ENCODE measurements at places on chromosomes 16 and 17.
A peak's percentile ranks its signal among the peaks of the same experiment; 100 is the strongest.

DNA sequence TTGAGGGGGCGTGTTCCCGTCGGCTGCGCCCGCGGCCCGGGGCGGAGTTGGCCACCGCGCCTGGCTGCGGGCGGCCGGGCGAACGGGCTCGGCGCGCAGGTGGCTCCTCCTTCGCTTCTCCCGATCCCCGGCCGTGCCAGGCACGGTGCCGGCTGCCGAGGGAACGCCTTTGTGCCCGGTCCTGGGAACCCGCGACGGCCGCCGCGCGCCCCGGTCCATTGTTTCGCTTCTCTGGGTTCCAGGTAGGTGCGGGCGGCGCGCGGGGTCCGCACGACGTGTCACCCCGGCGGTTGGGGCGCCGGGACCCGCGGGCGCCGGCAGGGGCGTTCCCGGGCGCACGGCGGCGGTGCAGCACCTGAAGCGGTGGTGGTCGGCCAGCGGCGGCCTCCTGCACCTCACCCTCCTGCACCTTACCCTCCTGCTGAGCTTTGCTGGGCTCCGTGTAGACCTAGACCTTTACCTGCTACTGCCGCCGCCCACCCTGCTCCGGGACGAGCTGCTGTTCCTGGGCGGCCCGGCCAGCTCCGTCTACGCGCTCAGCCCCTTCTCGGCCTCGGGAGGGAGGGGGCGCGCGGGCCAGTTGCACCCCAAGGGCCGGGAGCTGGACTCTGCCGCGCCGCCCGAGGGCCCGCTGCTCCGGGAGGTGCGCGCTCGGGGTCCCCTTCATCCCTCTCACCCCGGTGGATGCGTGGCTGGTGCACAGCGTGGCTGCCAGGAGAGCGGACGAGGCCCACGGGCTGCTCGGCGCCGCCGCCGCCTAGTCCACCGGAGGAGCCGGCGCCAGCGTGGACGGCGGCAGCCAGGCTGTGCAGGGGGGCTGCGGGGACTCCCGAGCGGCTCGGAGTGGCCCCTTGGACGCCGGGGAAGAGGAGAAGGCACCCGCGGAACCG lies 99.9 kb downstream of the EFCAB13 start:
- no peak for DNase-seq

DNA sequence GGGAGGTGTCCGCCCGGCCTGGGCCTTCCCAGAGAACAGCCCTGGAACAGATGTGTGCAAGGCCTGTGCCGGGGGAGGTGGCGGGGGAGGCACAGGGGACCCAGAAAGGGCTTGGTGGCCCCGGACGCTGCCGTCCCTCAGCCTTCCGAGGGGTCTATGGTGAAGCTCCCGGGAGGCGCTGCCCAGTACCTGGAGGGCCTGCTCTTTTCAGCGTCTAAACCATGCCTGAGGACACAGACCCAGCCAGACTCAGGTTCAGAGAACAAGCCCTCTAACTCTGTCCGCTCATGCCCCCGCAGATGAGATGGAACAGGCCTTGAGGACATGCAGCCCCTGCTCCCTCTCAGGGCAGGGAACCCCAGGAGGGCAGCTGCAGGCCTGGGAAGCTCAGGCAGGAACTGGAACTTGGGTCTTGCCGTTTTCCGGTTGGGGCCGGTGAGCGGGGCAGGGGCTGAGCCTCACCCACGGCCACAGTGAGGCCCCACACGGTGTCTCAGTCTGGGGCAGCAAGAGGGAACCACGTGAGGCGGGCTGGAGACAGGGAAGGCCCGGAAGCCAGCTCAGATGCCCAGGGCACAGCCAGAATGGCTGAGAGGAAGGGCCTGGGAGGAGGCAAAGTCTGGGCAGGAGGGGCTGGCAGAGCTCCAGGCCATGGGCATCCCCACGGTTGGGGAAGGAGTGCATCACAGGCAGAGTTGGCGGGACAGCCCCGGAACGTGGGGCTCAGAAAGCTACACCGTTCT lies 12.5 kb downstream of the SLC16A3 start:
- DNase-seq = no peak

GRCh38 chr16:74998481-74999218 lies at the start of gene ZNRF1:
Gene ZNRF1, plus strand, starts transcription at chr16:74999024. Its CDS starts 648 bp downstream, at chr16:74999672.
- peak; percentile 70 for DNase-seq

- no peak for DNase-seq
Observed at GRCh38 chr17:63482509-63482908, 5.6 kb downstream of the ACE start.

GRCh38 chr16:54370278-54371040 lies 83.9 kb upstream of the IRX3 start:
- no peak for DNase-seq

GRCh38 chr17:35345445-35345925 lies 27.9 kb downstream of the SLFN11 start:
- DNase-seq = no peak

DNA sequence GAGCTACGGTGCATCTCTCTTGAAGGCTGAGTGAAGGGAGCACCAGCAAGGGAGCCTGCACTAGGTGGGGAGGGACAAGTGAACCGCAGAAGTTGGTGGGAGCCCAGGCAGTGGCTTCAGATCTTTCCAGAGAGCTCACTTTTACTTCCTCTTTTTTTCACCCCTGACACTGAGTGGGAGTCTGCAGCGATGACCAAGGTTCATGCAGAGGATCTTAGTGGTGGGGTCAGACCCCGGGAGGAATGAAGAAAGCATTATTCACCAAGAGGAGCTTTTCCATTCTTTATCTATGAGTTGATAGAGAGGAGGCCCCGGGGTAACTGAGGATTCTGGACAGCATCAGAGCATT lies 3.0 kb upstream of the CCL2 start:
- no peak for DNase-seq

- no peak for DNase-seq
Observed at GRCh38 chr17:79721993-79722671, 8.6 kb upstream of the ENPP7 start.

DNA sequence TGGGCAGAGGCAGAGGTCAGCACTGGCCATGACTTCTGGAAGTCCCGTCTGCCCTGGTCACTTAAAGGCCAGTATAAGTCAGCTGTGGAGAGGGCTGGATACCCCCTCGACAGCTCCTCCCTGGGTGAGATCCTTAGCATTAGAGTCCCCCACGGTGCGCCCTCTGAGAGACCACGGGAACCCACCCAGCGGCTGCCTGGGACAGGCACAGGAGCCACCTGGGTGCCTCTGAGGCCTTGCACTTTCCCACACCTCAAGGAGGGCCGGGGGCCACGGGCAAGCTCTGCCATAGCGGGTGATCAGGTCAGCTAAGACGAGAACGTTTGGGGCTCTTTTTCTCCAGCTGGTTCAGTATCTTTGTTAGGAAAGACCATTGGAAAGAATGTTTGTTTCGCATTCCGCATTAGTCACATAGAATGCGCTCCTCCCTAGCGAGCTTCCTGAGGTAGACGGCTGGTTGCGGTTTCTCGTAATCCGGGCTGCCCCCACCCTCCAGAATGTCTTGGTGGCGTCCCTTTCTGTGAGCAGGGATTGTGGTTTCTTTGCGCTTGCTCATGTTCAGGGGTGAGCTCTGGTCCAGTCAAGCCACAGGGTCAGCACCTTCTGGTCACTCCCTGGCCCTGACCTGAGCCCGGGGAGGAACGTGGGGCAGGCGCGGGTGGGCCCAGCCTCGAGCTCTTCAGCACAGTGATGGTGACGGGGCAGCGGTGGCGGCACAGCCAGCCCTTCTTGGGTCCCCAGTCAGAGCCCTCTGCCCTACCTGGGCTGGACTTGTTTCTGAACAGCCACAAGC lies 25.2 kb downstream of the NME3 start:
- no peak for DNase-seq

- DNase-seq = no peak
Observed at GRCh38 chr17:16440901-16441629, 25.7 kb downstream of the TRPV2 start.

GRCh38 chr17:48663134-48663924 lies 37.2 kb upstream of the HOXB9 start:
- DNase-seq = no peak

- DNase-seq = no peak
Observed at GRCh38 chr16:10770907-10771306, 27.3 kb downstream of the NUBP1 start.

- no peak for DNase-seq
Observed at GRCh38 chr16:75244844-75245758, 6.3 kb downstream of the BCAR1 start.

DNA sequence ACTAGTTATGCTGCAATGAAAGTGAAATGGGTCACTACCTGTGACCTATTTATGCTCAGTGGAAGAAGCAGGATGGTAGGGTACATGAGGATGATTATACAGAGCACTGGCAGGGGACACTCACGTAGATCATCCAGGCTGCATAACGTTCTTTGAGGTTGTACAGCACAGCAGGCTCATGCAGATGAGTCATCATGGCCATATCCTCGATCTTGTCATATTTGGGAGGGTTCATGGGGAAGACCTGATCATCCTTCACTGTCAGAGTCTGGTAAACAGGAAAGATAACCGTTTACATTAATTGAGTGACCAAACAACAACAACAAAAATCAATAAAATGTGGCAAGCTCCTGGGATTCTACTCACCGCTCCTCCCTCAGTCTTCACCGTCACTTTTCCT lies 2.1 kb downstream of the MYH2 start:
- DNase-seq = no peak

GRCh38 chr16:67844497-67844896 lies 2.2 kb upstream of the NUTF2 start:
- no peak for DNase-seq

GRCh38 chr16:58028541-58029070 lies 3.1 kb downstream of the MMP15 start:
- no peak for DNase-seq

DNA sequence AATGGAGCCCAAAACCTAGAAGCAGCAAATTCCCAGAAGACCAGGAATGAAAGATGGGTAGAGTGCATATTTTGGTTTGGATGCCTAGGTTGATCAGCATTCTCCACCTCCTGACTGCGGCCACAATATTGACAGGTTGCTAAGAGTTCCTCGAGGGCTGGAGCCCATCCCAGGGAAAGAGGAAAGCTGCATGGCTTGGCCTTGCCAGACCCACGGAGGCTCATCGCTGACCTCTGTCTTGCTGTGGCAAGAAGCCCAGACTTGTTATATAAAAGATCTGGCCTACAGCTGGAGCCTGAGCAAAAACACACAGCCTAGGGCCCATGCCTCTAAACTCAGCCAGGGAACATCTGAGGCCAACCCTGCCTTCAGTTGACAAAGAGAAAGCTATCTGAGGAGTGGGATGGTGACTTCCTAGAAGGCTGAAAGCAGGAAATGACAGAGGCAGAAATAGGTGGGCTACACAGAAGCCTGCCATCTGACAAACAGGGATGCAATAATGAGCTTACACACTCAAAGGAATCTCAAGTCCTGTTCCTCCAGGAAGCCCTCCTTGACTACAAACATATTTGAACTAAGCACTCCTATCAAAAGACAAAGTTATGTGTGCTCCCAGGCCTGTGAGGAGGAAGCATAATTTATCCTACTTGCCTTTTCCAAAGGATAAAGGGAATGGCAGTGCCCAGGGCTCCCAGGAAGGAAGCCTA lies 22.5 kb upstream of the SLC35B1 start:
- DNase-seq = no peak

DNA sequence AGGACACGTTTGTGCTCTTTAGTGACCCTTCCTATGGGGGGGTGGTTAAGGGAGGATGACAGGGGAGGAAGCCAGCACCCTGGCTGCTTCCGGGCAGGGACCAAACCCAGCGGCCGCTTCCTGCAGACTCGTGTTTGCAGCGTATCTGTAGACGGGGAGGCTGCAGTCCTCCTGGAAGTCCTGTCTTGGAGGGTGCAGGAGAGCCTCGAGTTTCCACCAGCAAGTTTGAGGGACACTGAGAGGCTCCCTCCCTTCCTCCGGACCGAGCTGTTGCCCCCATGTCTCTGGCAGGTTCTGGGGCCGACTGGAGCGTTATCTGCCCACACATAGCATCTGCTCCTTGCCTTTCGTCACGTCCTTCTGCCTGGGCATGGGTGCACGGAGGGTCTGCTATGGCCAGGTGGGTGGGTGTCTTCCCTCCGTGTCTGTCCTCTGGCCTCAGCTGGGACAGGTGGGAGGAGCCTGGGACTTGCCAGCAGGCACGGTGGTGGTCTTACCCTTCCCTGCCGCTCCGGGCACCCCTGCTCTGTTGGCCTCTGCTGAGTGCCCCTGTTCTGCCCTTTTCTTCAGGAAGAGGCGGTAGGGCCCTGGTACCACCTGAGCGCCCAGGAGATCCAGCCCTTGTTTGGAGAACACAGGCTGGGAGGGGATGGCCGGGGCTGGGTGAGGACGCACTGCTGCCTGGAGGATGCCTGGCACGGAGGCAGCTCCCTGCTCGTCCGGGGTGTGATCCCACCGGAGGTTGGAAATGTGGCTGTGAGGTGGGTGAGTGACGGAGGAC lies 8.8 kb downstream of the ENGASE start:
- DNase-seq = no peak

DNA sequence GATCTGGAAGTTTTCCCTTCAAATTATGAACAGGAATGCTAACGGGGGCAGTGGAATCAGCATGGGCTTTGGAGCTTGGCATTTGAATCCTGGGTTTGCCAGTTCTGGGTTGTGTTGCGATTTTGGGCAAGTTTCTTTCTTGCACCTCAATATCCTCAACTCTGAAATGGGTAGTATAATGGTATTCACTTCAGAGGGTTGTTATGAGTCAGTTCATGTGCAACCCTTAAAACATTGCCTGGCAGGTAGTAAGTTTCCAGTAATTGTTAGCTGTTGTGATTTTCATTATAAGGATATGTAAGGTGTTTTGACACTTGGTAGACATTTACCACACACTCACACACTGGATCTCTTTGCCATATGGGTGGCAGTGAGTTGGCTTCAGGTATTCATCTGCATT lies 33.4 kb downstream of the SNX29 start:
- DNase-seq = no peak

DNA sequence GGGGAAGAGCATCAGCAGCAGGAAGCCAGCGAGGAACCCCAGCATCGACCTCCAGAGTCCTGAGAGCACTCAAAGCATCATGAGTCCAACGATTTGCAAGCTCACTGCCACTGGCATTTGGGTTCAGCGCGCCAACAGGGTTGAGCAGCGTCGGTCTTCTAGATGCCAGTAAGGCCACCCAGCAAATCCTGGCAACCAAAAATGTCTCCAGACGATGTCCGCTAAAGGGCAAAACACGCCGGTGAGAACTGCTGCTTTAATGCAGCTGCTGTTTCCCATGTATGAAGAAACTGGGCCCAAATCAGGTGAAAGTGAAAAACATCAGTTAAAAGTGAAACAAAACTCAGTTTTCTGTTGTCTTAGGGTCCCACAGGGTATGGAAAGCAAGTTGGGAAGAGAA lies 70.2 kb downstream of the ANKRD11 start:
- DNase-seq = no peak

GRCh38 chr17:77404812-77405581 lies 264.2 kb downstream of the SEC14L1 start:
- no peak for DNase-seq

- no peak for DNase-seq
Observed at GRCh38 chr17:36857698-36858097, 79.6 kb upstream of the LHX1 start.

DNA sequence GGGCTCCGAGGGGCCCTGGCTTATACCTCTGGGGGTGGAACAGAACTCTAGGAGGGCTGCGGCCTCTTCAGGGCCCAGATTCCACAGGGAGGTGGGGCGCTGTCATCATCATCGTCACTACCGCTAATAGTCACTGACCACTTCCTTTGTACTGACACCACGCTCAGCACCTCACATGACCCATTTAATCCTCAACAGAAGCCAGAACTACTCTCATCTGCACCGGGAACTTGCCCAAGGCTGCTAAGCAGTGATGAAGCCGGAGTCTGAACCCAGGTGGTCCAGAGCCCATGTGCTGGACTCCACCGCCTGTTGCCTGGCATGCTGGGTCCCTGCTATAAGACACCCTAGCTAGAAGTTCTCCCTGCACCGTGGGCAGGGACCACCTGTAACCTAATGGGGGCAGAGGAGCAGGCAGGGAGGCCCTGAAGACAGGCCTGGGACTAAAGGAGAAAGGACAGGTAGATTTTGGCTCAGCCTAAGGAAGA lies 12.0 kb downstream of the UNC13D start:
- no peak for DNase-seq
